ENCODE measurements at places on chromosomes 3 and 15.

GRCh38 chr3:106032479-106032878 is 163.7 kb upstream of the CBLB start:
- DNase-seq = no peak

GRCh38 chr3:114567771-114568170 is 273.9 kb downstream of the TIGIT start:
- no peak for DNase-seq

- DNase-seq = no peak
Measured at GRCh38 chr15:73918784-73919183, 7.5 kb upstream of the LOXL1 start.

GRCh38 chr3:158809642-158810041 is 7.8 kb downstream of the MFSD1 start:
- DNase-seq = no peak

DNA sequence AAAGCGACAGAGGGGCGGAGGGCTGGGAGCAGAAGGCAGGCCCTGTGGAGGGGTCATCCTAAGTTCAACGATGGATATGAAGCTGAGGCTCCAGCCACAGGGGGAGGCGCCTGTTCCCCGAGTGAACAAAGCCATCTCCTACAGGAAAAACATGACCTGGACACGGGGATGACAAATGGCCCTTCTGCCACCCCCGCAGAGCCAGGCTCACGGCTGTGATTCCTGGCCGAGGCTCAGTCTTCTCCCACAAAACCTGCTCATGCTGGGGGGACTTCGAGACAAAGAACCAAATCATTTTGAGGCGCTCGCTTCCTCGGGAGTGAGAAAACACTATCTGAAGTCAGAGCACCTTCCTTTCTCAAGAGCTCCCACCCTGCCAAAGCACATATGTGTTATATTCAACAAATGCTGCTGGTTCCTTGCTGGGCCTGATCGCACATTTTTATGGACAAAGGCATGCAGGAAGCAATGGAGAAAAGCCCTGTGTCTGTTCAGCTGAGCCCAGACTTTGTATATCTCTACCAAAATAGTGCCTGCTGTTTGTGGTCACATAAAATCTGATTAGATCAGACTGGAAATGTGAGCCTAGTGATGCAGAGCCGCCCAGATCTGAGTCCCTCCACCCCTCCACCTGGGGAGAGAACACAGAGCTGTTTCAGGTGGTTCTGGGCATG is 5.6 kb downstream of the RBP1 start:
- DNase-seq = no peak

DNA sequence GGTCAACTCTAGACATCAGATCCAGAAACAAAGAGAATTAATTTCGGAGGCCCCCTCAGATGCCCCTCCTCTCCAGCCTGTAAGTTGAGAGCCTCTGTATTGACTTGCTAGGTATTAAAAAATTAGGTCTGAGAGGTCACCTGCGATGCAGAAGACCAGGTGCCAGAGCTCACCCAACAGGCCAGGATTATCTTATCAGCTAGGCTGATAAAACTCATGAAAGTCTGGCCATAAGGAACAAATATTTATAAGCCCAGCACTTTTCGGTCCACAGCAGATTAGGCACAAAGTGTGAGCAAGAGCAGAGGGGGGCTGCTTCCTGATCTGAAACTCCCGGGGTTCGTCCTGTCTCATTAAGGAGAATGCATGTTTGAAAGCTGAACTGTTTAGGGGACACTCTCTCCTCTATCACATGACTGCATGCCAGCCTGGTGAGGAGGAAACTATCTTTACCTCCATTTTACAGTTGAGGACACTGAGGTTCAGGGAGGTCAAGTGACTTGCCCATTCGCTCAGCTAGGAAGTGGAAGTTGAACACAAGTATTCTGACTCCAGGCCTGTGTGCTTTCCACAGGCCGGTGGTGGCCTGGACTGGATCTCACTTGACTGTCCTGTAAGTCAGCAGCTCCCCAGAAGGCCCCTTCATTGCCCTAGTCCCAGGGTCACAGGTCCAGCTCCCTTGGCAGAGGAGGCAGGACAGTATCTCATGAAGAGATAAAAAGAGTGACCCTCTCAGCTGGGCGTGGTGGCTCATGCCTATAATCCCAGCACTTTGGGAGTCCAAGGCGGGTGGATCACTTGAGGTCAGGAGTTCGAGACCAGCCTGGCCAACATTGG is 39.6 kb upstream of the MAGEF1 start:
- DNase-seq = no peak

DNA sequence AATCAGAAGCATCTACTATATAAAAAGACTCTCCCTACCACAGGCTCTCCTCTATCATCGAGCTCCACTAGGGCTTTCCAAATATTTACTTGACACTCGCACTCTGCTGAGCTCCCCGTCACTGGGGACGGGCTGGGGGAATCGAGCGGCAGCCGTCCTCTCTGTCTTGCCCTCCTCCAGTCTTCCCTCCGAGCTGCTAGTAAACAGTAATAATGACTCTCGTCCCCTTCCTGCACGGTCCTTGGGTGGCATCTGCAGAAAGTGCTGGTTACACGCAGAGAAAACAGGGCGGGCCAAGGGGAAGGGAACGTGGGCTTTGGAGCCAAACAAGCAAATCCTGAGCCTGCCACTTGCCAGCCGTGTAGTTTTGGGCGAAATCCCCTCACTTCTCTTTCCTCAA is 96.6 kb downstream of the LRIG1 start:
- no peak for DNase-seq

- no peak for DNase-seq
Measured at GRCh38 chr15:90685591-90686434, 31.3 kb upstream of the BLM start.

DNA sequence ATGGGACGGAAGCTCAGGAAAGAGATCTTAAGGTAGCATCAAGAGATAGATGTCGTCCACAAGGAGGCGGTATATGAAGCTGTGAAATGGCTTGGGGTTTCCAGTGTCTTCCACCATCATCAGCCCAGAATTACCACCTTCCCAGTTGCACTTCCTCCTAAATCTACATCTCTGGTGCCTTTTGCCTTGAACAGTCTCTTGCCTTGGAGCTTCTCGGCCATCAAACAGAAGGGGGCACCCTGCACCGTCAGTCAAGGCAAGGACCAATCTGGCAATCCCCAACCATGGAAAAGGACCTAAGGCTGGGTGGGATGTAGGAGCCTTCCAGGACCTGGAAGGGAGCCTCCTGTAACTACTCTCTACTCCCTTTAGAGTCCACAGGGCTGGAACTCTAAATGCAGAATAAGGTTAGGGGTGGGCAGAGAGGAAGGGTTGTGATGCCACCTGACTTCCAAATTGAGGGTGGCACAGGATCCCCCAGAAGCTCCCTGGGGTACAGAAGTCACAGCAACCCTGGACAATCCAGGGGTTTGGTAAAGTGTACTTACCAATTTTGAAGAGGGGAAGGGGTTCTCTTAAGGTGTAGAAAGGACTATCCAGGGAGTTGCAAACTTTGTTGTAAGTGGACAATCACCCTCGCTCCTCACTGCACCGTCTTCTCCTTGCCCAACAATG is 1.0 kb upstream of the RYR3 start:
- DNase-seq = no peak

Measured in stimulated activated CD4-positive, alpha-beta T cell treated with anti-CD3 and anti-CD28 coated beads, Interleukin-2, amount 100 ng/mL, for 4 hours (primary cell).